Lower leg skin (tissue), 4 donors: ENCODE measurements at places on chromosomes 12 and 14.
A peak's percentile ranks its signal among the peaks of the same experiment; 100 is the strongest.

DNA sequence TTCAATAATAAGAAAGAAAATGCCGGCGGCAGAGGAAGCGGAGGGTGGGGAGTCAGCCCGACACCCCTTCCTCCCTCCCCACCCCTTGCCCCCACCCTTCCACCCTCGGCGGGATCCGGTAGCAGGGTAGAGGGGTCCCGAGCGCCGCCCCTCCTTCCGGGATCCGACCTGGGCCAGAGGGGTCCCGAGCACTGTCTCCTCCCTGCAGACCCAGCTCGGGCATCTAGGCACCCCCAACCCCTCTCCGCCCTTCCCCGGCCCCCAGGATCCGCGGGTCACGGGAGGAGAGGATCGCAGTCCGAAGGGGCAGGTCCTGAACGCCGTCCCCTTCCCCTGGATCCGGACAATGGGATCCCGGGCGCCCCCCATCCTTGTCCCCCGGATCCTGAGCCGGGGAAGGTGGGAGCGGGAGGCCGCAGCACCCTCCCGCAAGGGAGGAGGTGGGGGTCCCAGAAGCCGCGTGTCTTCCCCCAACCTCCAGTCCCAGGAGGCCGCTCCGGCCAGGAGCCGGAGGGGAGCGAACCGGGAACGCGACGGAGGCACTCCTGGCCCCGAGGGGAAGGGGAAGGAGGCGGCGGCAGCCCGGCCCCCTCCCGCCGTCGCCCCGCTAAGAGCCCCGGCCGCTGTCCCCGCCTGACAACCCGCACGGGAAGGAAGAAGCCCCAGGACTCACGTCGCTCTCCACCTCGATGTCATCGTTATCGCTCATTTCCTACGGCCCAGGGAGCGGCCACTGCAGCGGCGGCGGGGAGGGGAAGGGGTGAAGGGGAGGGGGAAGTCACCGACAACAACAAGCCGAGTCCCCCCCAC is 481 bp downstream of the MAX start:
- DNase-seq = peak; percentile 29

DNA sequence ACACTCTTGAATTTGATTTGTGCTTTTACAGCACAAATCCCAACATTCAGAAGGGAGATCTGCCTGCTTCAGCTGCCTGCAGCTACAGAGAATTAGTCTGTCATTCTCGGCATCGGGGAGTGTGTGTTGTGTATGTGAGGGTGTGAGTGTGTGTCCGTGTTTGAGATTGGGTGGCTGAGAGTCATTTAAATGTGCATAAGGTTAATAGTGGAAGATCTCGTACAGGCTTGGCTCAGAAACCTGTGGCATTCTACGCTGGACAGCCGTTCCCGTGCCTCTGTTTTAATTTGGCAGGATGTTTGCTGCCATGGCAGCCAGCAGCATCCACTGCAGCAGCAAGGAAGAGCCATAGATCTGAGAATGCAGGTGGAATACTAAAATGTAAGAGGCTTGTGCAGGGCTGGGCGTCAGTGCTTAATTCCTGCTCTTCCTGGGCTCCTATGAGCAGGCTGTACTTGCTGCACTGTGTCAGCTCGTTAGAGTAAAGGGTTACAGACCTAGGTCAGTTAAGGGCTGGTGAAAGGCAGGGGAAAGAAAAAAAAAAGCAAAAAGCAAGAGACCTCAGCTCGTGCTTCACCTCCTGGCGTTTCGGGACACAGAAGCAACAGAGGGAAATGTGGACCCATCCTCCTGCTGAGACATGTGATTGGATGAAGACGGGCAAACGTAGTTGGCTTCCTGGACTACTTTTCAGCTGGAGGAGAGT is 205.4 kb downstream of the NAV3 start:
- no peak for DNase-seq

- DNase-seq = no peak
These were observed 577.0 kb upstream of the TBX3 start for GRCh38 chr12:115260762-115261675.

GRCh38 chr12:26188127-26188526 is 7.2 kb upstream of the SSPN start:
- DNase-seq = no peak

DNA sequence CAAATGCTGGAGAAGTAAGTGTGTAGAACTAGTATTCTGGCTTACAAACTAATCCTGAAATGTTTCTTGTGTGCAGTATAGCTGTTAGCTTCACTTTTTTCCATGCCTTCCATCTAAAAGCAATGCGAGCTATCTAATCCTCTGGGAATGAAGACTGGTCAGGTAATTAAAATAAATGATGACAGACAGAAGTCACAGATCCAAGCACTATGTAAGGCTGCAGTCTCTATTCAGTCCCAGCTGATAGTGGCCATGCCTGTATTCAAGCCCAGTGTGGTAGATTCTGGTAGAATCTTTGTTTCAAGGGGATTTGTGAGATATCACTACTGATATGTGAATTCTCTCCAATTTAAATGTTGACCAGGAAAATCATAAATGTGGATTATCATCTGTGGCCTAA is 637.2 kb downstream of the TMTC2 start:
- DNase-seq = no peak

GRCh38 chr12:26211331-26211730 is 16.0 kb downstream of the SSPN start:
- DNase-seq = no peak

GRCh38 chr14:64684091-64684490 is 20.1 kb upstream of the PLEKHG3 start:
- no peak for DNase-seq

GRCh38 chr12:118345355-118345754 is 27.4 kb downstream of the TAOK3 start:
- DNase-seq = no peak

GRCh38 chr12:76586764-76587395 is 27.3 kb upstream of the OSBPL8 start:
- no peak for DNase-seq
